ENCODE measurements at places on chromosomes 11 and 22.

DNA sequence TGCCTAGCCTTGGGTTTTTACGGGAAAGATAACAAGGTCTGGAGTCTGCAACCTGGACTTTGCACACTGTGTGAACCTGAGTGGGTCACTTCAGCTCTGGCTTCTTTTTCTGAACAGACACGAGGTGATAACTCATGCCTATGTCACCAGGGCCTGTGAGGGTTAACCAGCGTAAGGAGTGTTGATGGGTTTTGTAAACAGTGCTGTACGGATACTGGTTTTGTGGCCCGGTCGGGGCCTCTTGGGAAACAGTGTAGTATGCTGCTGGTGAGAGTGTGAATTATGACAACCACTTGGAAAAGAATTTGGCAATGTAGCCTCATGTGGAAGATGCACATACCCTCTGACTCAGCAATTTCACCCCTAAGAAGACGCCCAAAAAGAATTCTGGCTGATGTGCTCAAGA is 266.8 kb downstream of the MN1 start:
- peak; percentile 75 for DNase-seq

GRCh38 chr11:27507557-27508322 is 1.2 kb upstream of the LIN7C start:
- no peak for DNase-seq

- DNase-seq: no peak
Observed at GRCh38 chr22:45418056-45418769, 4.7 kb downstream of the RIBC2 start.

DNA sequence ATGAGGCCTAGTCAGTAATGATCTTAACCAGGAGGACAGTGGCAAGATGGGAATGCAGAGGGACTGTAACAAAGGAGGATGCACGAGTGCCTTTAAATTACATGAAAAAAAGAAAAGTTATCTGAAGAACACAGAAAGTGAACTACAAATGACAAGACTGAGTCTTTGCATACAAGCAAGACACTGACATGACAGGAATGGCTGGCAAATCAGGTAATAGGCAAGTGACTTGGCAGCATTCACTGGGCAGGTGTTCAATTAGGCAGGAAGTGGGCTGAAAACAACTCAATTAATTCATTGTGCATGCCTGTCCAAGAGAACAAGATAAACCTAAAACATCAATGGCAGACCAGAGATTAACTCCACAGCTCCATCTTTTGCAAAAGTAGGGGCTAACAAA is 24.0 kb downstream of the SMCO4 start:
- DNase-seq: no peak

- DNase-seq: no peak
Observed at GRCh38 chr11:92625894-92626293, 343.6 kb upstream of the MTNR1B start.

GRCh38 chr11:45145379-45146071 is 914 bp upstream of the PRDM11 start:
- no peak for DNase-seq
